ENCODE measurements at places on chromosomes 4 and X.

DNA sequence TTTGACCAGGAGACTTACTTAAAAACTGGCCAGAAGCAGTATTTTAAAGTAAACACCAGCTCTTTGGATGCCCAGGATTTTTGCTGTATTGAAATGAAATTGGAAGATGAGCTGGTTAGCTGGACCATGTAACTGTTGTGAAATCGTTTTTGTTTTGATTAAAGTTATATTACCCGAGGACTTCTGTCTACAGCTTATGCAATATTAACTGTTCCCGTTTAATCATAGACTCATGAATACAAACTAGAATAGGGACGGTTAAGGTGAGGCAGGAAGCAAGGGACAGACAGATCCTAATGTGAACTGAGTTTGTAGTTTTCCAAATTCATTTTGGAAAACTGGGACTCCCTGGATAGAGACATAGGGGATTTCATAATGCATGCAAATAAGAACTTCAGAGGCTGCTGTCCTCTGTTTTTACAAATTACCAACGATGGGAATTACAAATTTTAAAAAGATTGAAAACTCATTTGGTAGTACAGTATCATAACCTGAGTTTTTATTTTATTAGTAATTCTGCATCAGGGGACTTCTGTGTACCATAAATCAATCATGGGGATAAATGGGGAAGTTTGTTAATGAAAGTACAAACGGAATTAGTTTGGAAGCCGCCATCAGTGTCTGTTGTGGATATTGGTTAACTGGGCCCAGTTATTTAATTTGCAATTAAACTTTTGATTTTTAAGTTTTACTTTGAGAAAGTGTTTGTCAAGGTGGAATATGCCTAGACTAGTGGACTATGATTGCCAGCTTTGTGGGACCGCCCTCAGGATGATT, 304.4 kb downstream of the AFF2 start:
- no peak for DNase-seq

- DNase-seq: no peak
Observed at GRCh38 chrX:38799995-38800580, 1.2 kb upstream of the MID1IP1 start.

- no peak for DNase-seq
Observed at GRCh38 chr4:103289186-103289585, 91.0 kb upstream of the CENPE start.

DNA sequence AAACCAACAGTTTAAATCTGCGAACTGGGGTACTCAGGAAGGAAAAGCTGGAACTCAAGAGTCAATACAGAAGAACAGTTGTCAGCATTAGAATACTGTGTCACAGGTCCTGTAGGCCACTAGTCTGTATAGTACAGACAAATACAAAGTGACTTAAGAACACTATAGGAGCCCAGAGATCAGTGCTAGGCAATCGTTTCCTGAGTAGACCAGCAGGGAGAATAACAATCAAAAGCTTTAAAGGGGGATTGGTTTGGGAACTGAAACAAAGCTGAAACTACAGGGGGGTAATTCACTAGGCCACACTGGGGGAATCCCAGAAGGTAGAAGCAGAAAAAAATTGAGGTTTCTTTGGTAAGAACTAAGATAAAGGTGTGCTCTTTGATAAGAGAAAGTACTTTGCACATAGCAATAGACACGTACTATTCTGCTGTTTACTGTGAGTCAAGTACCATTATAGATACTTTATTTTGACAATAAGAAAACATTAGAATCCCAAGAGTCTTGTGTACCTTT, 339.7 kb downstream of the PCDH19 start:
- DNase-seq: no peak

DNA sequence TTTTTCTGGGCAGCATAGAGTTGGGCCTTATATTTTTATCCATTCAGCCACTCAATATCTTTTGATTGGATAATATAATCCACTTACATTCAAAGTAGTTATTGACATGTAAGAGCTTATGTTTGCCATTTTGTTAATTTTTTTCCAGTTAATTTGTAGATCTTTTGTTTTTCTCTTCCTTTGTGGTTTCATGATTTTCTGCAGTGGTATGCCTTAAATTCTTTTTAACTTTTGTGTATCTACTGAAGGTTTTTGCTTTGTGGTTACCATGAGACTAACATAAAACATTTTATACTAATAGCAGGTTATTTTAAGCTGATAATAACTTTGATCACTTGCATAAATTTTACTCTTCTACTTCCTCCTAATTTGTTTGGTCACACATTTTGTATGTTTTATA, 140.8 kb upstream of the GATB start:
- DNase-seq: no peak

- DNase-seq: no peak
Observed at GRCh38 chrX:111411983-111412382, at the start of gene DCX. Gene DCX, minus strand, starts transcription at chrX:111412192. Its CDS starts 1,794 bp downstream, at chrX:111410398.

DNA sequence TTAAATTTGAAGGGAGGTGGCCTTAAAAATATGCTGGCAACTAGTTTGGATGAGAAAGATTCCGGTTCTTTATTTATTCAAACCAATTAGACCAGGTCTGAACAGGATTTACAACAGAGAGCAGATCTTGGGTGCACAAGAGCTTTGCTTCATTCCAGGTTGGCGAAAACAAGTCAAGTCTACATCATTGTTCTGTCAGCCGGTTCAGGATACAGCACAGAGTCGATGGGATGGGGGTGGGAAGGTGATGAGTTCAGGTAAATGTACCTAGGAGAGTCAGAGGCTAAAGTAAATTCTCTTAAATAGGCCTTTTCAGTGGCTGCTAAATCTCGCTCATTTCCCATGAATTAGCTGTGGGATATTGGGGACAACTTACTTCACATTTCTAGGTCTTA, 882 bp upstream of the STIM2 start:
- DNase-seq: no peak

GRCh38 chr4:5019796-5020195, 538 bp upstream of the CYTL1 start:
- DNase-seq: no peak

- DNase-seq: no peak
Observed at GRCh38 chrX:69535661-69536060, 31.5 kb downstream of the NALF2 start.

- no peak for DNase-seq
Observed at GRCh38 chrX:97070346-97070745, 186.6 kb downstream of the RPA4 start.

DNA sequence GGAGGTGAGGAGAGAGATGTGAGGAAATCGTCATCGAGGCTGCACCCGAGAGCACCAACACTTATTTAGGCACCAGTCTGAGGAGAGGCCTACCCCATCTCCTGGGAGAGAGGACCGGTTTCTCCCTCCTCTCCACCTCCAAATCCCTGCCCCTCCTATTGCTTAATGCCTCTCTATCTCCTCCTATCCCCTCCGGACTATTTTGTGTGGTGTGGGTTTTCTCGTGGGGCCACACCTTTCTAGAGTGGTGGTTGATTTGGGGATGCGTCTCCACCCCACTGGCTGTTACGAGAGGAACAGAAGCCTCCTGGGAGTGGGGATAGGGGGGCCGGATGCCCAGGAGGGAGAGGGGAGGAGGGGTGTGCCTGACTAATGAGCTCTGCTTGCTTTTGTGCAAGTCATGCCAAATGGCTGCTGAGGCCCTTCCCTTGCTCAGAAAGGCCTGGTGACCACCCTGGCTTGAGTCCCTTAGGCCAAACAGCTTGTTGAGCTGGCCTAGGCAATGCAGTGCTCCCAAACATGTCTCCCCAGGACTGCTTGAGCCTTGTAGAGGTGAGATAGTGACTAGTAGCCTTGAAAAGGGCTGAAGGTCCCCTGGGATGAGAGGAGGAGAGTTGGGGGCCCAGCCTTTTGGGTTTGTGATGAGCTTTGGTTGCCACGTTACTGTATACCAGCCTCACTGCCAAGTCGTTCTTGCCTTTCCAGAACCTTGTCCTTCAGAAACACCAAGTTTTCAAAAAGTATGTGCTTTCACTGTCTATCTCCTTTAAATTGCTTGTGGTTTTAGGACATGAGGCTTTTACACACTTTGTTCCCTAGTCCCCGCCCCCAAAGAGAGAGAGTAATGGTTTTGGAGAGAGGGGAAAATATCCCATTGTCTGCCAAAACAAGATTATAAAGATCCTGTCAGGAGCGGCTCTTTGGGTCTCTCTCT, 1.2 kb downstream of the MSN start:
- DNase-seq: peak; percentile 65

GRCh38 chr4:41420541-41420940, 117.4 kb upstream of the LIMCH1 start:
- no peak for DNase-seq

DNA sequence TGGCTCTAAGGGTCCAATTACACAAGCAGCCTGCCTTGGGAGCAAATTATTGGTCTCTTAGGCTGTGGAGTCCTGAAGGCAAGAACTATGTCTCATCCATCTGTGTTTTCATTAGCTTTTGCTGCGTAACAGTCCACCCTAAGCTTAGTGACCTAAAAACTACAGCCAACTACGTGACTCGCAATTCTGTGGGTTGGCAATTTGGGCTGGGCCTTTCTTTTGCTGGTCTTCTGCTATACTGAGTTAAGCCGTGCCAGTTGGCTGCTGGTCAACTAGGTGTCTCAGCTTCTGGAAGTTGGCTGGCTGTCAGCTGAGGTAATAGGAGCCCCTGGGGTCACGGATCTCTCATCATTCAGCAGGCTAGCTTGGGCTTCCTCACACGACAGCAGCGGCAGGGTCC, 205.6 kb upstream of the S100G start:
- no peak for DNase-seq

GRCh38 chr4:178165951-178166308, 723.7 kb upstream of the AGA start:
- no peak for DNase-seq

DNA sequence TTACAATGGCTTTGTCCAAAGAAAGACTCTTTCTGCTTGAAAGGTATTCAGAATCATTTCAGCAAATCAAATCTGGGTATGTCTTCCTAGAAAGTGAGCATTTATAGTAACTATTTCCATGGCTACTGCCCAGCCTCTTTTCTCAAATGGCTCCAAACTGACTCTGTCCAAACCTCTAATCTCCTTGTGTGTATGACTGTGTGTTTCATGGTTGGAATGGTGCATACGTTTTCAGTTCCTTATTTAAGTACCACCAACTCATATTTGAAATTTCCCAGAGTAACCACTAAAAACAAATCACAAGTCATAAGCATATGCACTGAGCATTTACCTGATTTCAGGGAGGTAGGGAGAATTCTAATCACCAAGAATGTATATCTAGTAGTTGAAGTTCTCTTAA, 106.0 kb downstream of the TMEM144 start:
- no peak for DNase-seq

GRCh38 chr4:61292322-61292721, 92.2 kb downstream of the ADGRL3 start:
- no peak for DNase-seq

DNA sequence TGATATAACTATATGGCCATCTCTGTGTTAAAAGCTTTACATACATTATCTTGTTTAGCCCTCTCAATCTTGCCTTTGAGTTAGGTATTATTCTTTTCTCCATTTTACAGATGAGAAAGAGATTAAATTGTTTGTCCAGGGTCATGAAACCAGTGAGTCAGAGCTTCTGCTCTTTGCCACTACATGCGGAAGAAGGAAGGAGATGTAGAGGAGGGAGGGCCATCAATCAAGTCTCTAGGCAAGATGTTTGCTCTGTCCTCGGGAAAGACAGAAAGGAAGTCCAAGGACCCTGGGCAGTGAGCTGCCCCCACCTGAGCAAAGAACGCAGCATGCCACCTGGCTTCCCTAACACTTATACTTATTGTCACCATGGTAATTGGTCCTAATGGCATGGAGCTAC, 133.7 kb upstream of the IL1RAPL2 start:
- DNase-seq: no peak

GRCh38 chrX:41895826-41896225, 27.5 kb downstream of the CASK start:
- no peak for DNase-seq

- DNase-seq: no peak
Observed at GRCh38 chr4:112085156-112086035, 59.9 kb upstream of the FAM241A start.

- DNase-seq: no peak
Observed at GRCh38 chr4:74203467-74203866, 45.5 kb downstream of the MTHFD2L start.

DNA sequence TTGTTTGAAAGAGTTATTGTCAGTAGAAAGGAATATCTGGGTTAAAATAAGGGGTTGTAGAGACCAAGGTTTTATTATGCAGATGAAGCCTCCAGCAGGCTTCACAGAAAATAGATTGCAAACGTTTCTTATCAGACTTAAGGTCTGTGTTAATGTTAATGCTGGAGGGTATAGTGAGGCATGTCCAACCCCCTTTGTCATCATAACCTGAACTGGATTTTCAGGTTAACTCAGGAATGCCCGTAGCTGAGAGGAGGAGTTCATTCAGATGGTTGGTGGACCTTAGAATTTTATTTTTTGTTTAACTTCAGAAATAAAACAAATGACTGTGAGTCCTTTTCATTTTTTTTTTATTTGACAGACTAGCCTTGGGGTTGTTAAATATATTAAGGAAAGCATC, 354.1 kb downstream of the GPM6A start:
- no peak for DNase-seq

- no peak for DNase-seq
Observed at GRCh38 chr4:53490965-53491622, 100.2 kb downstream of the LNX1 start.

- DNase-seq: no peak
Observed at GRCh38 chrX:3449287-3449686, 102.8 kb upstream of the MXRA5 start.
